Nucleus accumbens (tissue), 56 donors: ENCODE measurements at places on chromosomes 7 and 10.

- DNase-seq = no peak
Measured at GRCh38 chr7:101363196-101363733, 590 bp downstream of the COL26A1 start.

- DNase-seq = no peak
Measured at GRCh38 chr7:101628522-101628921, 574 bp downstream of the MYL10 start.

- DNase-seq = no peak
Measured at GRCh38 chr10:30182191-30183054, 123.0 kb upstream of the JCAD start.

DNA sequence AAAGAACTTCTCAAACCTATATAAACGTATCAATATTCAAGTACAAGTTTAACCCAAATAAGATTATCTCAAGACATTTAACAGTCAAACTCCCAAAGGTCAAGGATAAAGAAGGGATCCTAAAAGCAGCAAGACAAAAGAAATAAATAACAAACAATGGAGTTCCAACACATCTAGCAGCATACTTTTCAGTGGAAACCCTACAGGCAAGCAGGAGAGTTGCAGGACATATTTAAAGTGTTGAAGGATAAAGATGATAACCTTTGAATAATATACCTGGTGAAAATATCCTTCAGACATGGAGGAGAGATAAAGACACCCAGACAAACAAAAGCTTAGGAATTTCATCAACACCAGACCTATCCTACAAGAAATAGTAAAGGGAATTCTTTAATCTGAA lies 82.8 kb downstream of the TES start:
- no peak for DNase-seq

DNA sequence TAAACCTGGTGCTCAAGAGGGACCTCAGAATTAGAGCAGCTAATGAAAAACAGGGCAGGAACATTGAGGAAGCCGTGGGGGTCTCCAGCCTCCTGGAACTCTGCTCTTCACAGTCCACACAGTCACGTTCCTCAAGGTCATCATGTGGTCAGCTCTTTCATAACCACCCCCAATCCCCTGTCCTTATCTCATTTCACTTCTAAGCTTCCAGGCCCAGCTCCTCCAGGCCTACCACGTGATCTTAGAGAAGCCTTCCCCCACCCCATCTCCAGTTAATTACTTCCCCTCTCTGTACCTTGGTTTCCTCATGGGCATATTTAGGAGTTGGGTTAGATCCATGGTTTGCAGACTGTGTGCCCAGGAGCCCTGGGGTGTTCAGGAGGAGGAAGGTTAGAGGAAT lies 106.4 kb upstream of the TCF7L2 start:
- no peak for DNase-seq

DNA sequence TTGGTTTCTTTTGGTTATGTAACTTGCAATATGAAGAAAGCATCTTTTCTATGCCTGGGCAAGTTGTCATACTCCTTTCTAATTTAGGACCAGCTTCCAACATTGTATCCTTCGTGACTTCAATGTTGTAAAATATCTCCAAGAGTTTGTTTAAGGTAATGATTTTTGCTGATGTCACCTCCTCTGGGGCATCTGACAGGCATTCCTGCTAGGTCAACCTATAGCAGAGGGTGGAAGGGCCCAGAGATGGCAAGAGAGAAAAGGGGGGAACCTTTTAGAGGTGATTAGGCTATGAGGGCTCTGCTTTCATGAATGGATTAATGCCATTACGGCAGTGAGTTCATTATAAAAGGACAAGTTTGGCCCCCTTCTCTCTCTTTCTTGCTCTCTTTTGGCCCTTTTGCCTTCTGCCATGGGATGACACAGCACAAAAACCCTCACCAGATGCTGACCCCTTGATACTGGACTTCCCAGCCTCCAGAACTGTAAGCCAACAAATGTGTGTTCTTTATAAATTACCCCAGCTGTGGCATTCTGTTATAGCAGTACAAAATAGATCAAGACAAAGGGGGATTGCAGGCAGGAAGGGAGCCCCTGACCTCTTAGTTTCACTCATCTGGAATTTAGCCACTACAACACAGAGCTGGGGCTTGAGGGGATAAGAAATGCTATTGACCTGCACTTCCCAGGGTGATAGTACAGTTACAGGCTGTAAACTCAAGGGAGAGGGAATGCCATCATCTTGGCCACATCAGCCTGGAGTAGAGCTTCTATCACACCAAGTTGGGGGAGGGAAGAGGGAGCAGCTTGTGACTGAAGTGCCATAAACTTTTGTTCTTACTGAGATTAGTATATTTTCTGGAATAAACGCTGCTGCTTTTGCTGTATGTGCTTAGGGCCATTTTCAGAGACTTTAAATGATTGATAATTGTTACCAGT lies 195.9 kb downstream of the CFTR start:
- no peak for DNase-seq

GRCh38 chr10:43402176-43402575 lies 6.8 kb downstream of the HNRNPF start:
- no peak for DNase-seq

DNA sequence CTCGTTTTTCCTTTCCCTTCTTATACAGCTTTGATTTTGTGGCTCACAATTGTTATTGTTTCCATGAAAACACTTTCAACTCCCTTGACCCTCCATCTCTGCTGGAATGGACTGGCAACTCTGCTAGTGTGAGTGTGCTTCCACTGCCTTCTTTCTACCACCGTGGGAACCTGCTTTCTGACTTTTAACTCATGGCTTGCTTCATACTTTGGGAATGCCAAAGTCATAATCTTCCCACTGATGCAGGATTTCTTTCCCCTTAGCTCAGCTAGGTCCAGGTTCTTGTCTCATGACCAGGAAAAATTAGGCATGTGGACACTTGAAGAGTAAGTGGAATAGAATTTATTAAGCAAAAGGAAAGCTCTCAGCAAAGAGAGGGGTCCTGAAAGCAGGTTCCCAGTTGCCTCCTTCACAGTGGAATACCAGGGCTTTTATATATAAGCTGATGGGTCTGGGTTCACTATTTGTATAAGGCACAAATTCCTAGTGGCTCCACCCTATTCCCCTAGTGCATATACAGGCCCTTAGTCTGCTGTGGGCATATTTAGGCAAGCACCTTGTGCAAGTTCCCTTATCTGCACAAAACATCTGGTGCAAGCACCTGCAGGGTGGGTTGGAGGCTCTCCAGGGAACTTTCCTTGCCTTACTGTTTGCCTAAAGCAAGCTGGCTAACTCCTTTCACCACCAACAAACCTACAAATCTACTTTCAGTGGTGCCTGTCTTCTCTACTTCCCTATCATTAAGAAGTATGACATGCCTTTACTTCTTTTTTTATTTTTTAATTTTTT lies 119.5 kb downstream of the CFAP58 start:
- DNase-seq = no peak

DNA sequence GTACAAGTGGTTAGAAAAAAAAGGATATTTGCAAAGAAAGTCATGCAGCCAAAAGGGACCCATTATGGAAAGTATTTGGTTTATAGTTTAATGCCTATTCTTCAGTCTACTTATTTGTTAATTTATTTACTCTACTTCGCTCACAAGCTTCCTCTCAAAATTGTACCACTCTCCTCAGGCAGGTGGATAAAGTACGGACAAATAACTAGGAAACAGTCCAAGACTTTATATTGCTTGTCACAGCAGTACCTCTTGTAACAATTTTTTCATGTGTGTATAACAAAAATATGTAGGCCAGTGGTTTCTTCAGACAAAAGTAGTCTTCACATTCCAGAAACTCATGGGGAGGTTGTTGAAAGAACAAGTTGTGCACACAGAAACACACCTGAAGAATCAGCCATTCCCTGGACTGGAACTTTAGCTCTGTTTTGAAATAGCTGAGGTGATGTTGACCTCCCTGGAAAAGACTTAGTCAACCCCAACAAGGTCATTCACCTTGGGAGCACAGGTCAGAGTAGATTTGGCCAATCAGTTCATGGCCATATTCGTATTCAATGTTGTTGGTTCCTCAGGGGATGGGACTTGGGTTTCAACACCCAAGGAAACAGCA lies 73.4 kb downstream of the TES start:
- no peak for DNase-seq

- DNase-seq = no peak
Measured at GRCh38 chr10:30413996-30414576, 19.9 kb upstream of the MAP3K8 start.

- DNase-seq = no peak
Measured at GRCh38 chr7:27210441-27211083, 10.7 kb upstream of the HOXA13 start.

DNA sequence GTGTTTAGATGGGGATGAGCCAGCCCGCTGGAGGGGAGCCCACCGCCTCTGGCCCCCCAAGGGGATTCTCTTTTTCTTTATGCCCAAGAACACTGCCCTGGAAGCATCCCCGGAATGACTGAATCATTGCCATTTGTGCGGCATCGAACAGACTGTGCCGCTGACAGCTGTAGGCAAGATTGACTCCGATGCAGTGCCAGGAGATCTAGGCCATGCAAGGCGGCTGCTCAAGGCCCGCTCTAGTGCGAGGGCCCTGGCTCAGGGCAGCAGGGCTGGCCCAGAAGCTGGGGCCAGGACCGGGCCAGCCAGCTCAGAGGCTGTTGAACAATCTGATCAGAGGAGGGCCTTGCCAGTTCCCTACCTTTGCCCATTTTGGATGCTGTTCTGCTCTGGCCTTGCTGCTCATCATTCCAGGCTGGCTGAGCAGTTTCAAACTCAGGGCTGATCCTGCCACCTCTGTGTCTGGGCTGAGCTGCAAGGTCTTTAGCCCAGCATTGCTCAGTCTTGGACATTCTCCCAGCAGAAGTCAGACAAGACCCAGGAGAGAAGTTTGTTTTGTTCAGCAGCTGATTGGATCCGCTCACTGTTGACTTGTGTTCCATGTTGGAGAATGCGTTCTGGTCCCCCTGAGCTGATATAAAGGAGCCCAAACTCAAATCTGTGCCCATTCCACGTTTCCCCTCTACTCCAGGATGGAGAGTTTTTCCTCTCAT lies 485.3 kb upstream of the GALNT17 start:
- no peak for DNase-seq

DNA sequence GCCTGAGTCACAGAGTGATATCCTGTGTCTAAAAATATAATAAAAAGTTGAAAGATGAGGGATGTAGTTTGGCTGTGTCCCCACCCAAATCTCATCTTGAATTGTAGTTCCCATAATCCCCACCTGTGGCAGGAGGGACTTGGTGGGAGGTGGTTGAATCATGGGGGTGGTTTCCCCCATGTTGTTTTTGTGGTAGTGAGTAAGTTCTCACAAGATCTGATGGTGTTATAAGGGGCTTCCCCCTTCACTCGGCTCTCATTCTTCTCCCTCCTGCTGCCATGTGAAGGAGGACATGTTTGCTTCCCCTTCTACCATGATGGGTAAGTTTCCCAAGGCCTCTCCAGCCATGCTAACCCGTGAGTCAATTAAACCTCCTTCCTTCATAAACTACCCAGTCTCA lies 25.1 kb upstream of the UBE3C start:
- DNase-seq = no peak

GRCh38 chr10:101784558-101784957 lies 1.3 kb upstream of the NPM3 start:
- no peak for DNase-seq
